Cortex of kidney (tissue), 1 donor: ENCODE measurements at places on chromosomes 1 and 21.

DNA sequence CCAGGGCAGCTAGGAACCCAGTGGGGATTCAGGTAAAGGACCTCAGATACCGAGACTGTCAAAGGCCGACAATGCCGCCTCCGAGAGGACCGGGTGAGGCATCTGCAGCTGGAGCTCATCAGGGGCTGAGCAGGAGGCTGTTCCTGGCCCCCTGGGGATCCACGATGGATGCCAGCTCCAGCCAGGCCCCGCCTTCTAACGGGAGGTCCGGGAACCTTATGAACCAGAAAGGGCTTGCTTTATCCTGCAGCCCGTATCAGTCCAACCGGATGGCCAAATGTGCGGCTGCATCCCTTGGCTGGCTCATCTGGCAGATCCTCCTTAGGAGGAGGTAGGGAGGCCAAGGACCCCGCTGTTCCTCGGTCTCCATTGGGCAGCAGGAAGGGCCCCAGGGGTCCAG, 32.0 kb downstream of the SLC45A1 start:
- DNase-seq, result no peak

GRCh38 chr1:85406887-85407533, 57.9 kb downstream of the DDAH1 start:
- no peak for DNase-seq

DNA sequence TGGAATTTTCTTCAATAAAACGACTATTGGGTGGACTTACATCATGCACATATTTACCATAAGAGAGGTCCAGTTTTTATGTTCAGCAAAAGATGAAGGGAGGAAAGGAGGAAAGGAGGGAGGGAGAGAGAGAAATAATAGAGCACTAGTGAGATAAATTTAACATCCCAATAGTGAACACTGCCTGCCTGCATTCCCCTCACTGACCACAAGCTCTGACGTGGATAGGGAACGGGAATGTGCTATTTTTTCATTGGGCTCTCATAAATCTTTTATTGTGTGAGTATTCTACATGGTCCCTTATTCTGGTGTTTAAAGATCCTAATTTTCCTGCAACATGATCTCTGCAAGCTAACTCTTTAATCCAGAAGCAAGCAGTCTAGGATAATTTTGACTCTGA, 82.1 kb downstream of the TTC3 start:
- DNase-seq, result no peak

- DNase-seq, result no peak
These were observed 69.0 kb downstream of the FAAP20 start for GRCh38 chr1:2125350-2126211.

DNA sequence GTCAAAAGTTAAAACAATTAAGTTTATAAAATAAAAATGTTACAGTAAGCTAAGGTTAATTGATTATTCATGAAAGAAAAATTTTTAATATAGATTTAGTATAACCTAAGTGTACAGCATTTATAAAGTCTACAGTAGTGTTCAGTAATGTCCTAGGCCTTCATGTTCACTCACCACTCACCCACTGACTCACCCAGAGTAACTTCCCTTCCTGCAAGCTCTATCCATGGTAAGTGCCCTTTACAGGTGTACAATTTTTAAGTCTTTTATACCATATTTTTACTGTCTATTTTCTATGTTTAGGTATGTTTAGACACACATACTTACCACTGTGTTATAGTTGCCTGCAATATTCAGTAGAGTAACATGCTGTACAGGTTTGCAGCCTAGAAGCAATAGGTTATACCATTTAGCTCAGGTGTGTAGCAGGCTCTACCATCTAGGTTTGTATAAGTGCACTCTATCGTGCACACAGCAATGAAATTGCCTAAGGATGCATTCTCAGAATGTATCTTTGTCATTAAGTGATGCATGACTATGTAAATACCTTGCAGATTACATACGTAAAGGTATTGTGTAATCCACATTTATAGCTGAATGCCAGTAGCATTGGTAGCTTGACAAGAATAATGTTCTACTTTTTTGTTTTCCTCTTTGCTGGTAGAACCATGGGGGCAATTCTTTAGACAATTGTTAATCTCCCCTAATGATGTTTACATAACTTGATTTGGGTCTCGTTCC, 35.7 kb upstream of the GPR88 start:
- no peak for DNase-seq

- no peak for DNase-seq
These were observed 76.6 kb upstream of the ZNF644 start for GRCh38 chr1:91098299-91098906.

GRCh38 chr21:43819511-43820405, 30.4 kb downstream of the RRP1 start:
- DNase-seq, result no peak

DNA sequence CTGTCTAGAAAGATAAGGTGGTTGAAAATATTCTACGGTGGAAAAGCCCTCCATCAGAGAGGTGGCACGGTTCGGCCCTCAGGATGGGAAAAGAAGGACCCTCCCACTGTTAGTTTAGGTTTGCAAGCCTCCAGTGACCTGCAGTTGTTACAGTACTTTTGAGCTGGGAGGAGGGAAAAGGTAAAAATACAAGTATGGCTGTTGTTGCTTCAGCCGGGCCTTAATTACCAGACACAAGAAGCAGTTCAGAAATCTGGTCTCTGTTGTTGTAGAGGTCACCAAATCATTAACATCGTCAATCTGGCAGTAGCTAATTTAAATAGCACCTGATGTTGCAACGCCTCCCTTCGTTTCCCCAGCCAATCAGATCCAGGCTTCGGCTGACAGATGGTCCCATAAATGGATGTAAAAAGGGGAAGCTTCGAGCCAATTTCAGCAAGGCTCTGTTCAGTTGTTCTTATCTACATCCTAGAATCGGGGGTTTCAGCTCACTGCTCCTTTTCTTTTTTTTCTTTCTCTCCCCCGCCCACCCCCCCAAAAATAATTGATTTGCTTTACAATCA, at the start of gene ELAVL4:
Gene ELAVL4 (plus strand): TSS at position 424 of the 563 bp plus-strand sequence. CDS start 270 bp downstream, outside the sequence.
- no peak for DNase-seq

- no peak for DNase-seq
These were observed 31.1 kb downstream of the AHDC1 start for GRCh38 chr1:27572679-27573426.

DNA sequence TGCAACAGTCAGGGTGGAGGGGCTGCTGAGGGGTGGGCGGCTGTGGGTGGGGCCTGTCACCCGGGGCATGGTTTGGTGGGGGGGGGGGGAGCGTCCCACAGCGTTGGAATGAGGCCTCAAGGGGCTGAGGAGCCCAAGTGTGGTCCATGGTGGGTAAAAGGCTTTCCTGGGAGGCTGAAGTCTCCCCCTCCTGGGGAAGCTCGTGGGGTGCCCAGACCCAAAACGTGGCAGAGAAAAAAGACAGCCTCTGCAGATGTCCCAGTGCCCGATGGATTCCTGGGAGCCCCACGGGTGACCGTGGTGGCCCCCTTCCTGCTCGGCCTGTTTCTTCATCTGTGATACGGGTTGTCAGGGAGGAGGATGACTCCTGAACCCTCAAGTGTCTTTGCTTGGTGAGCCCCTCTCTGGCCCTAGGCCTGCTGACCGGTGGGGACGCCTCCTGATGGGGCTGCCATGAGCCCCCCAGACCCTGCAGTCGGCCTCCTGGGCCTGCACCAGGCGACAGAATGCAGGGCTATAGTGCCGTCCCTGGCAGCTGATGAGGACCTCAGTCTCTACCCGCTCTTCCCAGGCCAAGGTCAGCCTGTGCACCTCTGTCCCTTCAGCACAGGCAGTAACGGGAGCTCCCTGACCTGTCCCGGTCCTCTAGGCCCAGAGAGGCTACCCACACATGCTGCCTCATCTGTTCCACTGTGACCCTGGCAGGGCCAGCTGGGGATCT, 1.1 kb downstream of the OBSCN start:
- DNase-seq, result no peak

DNA sequence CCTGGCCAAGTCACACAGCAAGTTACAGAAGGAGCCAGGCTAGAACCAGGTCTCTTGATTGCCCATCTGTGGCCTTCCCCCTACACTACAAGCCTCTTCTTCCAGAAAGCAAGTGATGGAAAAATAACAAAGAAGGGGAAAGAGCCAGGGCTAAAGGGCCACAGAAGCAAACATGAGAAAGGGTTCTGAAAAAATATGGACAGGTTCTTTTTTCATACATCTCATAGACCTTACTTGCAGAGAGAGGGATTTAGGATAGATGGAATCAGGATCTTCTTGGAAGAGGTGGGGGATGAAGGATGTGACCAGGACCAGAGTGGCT, 3.2 kb downstream of the RHBG start:
- DNase-seq, result no peak

GRCh38 chr1:206856674-206857464, 8.6 kb upstream of the IL20 start:
- no peak for DNase-seq

GRCh38 chr1:20061866-20062265, 8.1 kb upstream of the PLA2G5 start:
- no peak for DNase-seq

DNA sequence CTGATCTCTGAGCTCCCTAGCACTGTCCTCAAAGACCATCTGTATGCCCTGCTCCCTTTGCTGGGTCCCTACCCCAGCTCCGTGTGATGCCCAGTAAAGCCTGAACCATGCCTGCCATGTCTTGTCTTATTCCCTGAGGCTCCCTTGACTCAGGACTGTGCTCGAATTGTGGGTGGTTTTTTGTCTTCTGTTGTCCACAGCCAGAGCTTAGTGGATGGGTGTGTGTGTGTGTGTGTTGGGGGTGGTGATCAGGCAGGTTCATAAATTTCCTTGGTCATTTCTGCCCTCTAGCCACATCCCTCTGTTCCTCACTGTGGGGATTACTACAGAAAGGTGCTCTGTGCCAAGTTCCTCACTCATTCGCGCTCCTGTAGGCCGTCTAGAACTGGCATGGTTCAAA, 5.7 kb downstream of the GSTM5 start:
- DNase-seq, result no peak

DNA sequence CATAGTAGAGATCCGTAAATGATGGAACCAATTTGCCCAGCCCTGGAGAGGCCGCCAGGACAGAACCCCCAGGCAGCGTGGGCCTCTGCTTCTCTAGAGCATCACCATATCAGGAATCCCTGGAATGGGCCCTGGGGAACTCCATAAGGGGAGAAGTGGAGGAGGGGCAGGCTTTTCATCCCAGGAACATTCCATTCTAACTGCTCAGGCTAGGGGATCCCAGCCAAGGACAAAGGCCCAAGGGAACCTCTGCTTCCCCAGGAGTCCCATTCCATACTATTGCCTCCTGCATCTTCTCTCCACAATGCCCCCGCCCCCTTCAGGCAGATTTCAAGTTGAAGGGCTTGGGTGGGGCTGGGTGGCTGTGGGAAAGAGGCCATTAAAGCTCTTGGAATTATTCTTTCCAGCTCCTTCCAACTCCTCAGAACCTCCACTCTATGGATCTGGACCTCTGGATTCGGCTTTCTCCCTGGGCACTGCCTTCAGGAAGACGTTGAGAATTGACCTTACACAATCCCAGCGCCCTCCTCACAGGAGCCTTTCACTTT, 6.0 kb downstream of the TRNP1 start:
- no peak for DNase-seq

DNA sequence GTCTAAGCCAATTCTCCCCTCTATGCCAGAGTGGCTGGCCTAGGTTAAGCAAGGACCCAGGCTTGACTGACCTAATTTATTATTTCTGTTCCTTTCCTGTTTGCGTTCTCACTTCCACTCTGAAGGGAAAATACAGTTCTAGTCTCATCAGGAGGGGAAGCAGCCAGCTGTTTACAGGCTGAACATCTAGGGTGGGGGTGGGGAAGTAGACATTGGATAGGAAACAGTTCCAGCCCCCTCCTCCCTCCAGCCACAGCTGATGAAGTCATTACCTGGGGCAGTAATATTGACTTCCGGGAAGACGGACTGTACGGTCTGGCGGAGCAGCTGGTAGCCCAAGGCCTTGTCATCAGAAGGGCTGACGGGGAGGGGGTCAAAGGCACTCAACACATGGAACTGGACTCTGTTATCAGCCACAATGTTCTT, 17.6 kb downstream of the PM20D1 start:
- no peak for DNase-seq

- DNase-seq, result no peak
These were observed 77.6 kb downstream of the EPHB2 start for GRCh38 chr1:22788254-22788661.

GRCh38 chr1:175136246-175136645, 56.3 kb downstream of the KIAA0040 start:
- DNase-seq, result no peak

- DNase-seq, result no peak
These were observed 225.2 kb upstream of the TNR start for GRCh38 chr1:175968486-175969172.

DNA sequence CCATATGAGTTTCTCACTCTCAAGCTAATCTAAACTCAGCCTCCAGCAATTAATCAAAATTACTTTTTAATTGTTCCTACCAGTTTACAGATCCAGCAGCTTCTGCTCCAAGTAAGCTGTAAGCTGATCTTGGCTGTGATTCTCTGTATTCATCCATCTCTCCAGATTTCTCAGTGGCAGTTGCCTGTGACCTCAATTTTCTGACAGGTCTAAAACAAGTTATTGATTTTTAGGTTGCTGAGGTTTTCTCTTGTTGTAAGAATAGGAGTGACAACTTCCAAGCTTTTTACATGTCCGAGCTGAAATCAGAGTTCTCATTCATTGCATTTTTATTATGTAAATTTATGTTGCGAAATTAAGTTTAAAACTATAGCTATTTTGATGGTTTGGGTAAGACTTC, 1044.4 kb downstream of the PLA2G4A start:
- no peak for DNase-seq

GRCh38 chr1:6859415-6860343, 74.4 kb downstream of the CAMTA1 start:
- no peak for DNase-seq

GRCh38 chr1:203906932-203907331, 45.5 kb downstream of the SNRPE start:
- DNase-seq, result no peak

DNA sequence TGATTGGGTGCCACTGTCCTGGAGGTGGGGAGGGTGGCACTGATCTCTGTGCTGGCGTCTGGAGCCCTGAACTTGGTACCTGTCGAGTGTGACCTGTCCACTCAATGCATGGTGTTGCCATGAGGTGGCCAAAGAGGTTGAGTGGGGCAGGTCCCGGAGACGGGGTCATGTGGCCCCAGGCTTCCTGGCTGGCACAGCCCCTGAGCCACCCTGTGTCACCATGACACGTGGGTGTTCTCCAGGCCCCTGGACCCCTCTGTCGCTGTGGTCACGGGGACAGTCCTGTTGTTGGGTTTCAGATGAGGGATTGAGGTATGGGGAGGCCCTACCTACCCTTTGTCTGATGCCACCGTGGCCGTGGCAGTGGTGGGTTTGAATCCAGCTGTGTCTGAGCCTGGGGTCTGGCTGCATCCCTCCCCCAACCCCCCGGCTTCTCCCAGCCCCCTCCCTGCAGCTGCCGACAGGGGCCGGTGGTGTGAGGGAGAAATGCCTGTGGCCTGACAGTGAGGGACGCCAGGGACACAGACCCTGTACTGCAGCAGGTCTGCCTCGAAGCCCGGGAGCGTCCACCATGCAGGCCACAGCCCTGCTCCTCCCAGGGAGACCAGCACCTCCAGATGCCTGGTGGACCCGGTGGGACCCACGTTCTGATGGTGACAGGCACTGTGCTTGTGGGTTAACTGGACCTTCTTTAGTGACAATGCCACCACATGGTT, 12.0 kb downstream of the TRPM2 start:
- DNase-seq, result no peak

- DNase-seq, result no peak
These were observed 34.8 kb downstream of the LIN9 start for GRCh38 chr1:226274138-226274537.
